ENCODE measurements at places on chromosomes 5 and 9.

GRCh38 chr5:107669096-107670031 lies 1.4 kb downstream of the EFNA5 start:
- DNase-seq, result peak; percentile 73

- DNase-seq, result peak; percentile 62
Observed at GRCh38 chr5:88883836-88884607, 1.0 kb upstream of the MEF2C start.

DNA sequence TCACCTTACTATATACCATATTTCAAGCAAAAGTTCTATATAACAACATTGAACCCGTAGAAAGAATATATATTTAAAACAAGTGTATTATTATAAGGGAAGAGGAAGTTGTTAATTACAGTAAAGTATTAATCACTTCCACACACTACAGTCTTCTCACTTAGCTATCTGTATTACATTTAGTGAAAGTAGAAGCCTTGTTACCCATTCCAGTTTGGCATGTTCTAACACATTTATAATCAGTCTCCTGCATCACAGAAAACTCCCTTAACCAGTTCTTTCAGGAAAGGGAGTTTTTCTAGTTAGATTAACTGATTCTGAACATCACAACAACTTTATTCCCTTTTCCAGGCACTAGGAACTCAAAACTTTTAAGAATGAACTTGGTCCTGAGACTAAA lies 6.9 kb downstream of the RAB14 start:
- no peak for DNase-seq

DNA sequence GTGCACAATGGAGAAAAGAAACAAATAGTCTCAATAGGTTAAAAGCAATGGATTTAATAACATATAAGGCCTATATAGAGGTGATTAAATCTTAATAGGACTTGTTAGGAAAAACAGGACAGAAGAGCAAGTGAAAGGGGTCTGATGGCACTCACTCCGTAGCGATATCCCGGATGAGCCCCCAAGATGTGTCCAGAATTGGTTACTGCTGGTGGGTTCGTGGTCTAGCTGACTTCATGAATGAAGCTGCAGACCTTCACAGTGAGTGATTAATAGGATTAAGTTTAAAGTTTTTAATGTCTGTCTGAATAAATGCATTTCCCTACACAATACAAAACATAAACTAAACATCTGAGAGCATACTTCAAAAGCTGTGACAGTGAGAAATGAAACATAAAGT lies 110.4 kb upstream of the FAM174A start:
- peak; percentile 55 for DNase-seq

- no peak for DNase-seq
Observed at GRCh38 chr5:115209279-115209678, 39.6 kb upstream of the TRIM36 start.

DNA sequence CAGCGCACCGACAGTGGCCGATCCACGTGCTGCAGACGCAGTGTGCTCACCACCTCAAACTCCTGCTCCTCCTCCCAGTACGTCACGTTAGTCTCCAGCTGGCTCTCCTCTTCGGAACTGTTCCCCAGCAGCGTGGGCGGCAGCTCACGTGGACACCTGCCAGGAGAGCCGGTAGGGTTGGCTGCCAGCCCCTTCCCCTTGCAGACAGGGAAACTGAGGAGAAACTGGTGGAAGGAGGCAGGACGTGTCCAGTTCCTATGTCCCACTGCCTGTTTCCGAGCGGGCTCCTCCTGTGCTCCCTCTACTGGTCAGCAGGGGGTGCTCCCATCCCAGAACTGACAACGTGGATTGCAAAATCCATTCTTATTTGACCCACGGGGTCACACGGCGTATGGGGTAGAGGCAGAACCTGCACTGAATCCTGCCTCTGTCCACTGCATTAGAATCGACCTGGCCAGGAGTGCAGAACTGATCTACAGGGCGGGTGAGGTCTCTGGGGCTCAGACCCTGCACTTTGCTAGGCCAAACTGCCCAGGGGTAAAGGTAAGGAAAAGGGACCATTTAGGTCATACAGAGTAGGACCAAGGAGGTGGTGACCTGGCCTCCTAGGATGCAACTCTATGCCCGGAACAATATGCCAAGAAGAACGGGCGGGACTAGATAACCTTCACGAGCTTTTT lies 25.7 kb downstream of the PDGFRB start:
- peak; percentile 85 for DNase-seq
